ENCODE measurements at places on chromosomes 1 and 21. TPM values are rescaled to one million over a fixed set of nuclear protein-coding genes. Genes with fewer than 3 reads are reported as not detected.

- DNase-seq, result no peak
These were observed 91.7 kb downstream of the C1orf94 start for GRCh38 chr1:34268311-34268954.

DNA sequence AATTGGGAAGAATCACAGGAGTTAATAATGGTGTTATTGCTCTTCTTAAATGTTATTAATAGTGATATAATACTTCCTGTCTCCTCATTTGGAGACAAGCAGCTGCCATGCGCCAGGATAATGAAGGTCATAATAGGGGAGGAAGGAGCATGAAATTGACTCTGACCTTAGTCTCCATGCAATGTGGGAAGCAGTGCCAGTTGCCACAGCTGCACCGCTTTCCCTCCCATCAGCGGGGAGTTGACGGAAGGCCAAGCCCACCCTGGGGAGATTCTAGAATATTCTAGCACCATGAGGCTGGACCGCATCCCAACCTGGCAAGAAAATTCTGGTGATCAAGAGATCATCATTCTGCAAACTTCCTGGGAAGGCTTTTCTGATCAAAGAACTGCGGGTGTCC, 11.0 kb upstream of the OLIG1 start:
- no peak for DNase-seq

DNA sequence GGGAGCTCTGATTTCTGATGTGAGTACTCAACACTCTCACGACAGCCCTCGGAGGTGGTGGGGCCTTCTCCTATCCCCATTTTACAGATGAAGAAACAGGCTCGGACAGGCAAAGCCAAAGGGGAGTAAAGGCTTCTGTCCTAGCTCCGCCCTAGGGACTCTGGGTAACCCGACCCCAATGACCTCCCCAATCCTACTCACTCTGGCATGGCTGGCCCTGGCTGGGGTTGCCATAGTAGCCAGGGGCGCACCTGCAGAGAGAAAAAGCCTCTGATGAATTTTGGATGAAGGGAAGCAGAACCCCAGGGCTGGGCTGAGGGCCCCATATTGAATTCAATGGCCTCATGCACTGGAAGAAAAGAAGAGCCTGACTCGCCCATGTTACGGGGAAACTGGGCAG, 61.1 kb downstream of the LDLRAD2 start:
- no peak for DNase-seq

- DNase-seq, result no peak
These were observed 64.2 kb upstream of the RBM34 start for GRCh38 chr1:235225299-235225698.

- no peak for DNase-seq
These were observed 107.4 kb upstream of the COA6 start for GRCh38 chr1:234265861-234266260.

GRCh38 chr1:29299446-29299845, 63.1 kb downstream of the PTPRU start:
- DNase-seq, result no peak

DNA sequence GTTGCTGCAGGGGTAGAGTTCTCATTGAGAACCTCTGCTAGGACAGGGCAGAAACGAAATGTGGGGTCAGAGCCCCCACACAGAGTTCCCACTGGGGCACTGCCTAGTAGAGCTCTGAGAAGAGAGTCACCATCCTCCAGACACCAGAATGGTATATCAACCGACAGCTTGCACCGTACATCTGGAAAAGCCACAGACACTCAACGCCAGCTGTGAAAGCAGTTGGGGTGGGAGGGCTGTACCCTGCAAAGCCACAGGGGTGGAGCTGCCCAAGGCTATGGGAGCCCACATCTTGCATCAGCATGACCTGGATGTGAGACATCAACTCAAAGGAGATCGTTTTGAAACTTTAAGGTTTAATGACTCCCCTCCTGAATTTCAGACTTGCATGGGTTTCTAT, 284.0 kb upstream of the DEPDC1 start:
- no peak for DNase-seq

GRCh38 chr1:224183591-224184312, 712 bp downstream of the DEGS1 start:
- DNase-seq, result no peak

GRCh38 chr1:75600781-75601180, 10.1 kb downstream of the SLC44A5 start:
- no peak for DNase-seq

The ANXA9 gene
- total RNA-seq, result not detected

The HFM1 gene
- not detected for total RNA-seq

The AMY2A gene
- not detected for total RNA-seq

The MCOLN3 gene
- 1.3 TPM for total RNA-seq

The NGF gene
- total RNA-seq, result not detected

Measured in CD4-positive, alpha-beta memory T cell (primary cell).